Activated naive CD8-positive, alpha-beta T cell treated with anti-CD3 and anti-CD28 coated beads for 36 hours (primary cell): ENCODE measurements at places on chromosomes 3 and 15.

- DNase-seq: no peak
Observed at GRCh38 chr3:177300842-177301241, 103.6 kb upstream of the TBL1XR1 start.

DNA sequence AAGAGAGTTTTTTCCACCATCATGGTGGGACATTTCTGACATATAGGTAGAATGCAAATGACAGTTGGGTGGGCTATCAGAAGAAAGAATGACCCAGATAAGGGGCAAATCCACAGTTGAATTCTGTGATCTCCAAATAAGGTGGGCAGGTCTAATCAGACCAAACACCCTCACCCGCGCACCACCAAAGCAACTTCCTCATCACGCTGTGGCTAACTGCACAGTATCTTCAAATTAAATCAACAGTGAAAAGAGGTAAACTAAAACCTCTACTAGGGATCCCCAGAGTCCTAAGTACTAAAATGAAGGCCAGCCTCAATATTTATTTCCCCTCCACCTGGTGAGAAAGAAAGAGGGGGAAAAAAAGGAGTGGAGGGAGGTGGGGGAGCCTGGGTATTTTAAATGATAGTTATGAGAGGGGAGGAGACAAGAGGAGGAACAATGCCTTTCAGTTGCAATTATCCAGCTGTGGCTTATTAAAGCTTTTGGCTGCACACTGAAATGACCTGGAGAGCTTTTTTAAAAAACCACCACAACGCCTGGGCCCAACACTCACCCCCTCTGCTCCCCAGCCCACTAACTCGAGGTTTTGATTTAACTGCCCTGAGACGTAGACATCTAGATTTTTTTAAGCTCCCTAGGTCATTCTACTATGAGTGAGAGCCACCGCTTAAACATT is 61.0 kb downstream of the LRIG1 start:
- no peak for DNase-seq

DNA sequence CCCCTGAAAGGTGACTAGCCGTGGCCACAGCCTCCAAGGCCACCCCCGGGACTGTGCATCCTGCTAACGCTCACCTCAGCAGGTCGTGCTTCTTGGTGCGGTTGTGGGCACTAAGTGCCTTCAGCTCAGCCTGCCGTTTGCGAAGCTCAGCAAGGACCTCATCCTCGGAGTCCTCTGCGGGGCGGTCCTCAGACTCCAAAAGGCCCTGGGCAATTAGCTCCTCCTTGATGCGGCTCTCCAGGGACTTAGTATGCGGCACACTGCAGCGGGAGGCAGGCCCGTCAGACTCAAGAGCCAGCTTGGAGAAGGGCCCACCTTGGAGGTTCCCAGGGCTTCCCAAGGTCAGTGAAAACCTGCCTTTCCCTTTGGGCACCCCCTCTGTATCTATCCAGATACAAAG is 8.3 kb downstream of the TADA3 start:
- no peak for DNase-seq

- no peak for DNase-seq
Observed at GRCh38 chr3:72334681-72335457, 513.4 kb downstream of the SHQ1 start.

DNA sequence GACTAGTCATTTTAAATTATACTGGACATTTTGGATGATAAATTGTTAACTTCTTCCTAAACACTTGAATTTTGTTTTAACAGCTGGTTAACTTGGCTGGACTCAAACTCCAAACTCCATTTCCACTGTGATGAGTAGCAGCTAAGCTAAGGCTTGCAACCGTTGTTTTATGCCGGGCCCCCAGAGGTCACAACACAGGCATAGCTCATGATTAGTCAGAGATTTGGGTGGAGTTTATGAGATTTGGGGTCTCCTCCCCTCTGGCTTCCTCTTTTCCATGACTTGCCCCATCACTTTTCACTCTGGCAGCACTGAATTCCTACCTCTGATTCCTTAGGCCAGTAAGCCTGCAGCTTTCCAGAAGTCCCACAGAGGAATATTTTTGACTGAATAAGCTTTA is 12.8 kb downstream of the THAP10 start:
- DNase-seq: no peak

DNA sequence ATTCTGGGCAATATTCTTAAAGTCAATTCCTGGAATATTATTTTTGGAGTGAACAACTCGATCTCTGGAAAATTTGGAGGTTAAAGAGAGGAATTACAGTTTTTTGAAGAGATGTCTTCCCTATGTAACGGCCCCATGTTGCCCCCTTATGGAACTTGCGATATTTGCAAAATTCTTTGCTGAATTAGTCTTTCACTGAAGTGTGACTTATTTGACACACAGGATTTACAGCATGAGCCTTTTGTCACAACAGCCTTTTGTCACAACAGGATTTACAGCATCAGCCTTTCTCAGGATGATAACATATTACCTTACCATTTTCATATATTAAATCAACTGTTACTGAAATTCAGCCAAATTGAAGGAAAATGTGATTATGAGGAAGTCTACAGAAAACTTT is 37.8 kb upstream of the SPTSSB start:
- DNase-seq: peak; percentile 14

- DNase-seq: no peak
Observed at GRCh38 chr3:121705541-121705940, 44.0 kb downstream of the GOLGB1 start.

- no peak for DNase-seq
Observed at GRCh38 chr3:190644766-190645165, 130.9 kb downstream of the IL1RAP start.
